ENCODE measurements at places on chromosomes 16 and 17. TPM values are rescaled to one million over a fixed set of nuclear protein-coding genes. Genes with fewer than 3 reads are reported as not detected.
A peak's percentile ranks its signal among the peaks of the same experiment; 100 is the strongest.

DNA sequence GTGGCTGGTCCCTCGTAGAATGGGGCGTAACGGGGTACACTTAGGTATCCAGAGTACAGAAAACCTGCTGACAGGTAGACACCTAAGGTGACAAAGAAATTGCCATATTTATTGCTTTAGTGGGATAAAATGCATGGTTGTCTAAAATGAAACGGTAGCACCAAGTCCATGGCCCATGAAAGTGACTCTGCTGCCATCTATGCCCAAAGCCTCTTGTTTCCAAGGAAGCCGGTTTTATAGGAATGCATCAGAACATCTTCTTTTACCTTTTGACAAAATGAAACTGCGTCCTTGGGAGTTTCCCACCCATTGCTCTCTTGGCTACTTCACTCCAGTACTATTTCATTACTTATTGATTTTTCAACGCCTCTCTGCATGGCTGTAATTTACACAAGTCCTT, 151.3 kb upstream of the ZFHX3 start:
- no peak for DNase-seq

- no peak for DNase-seq
Measured at GRCh38 chr17:36011201-36011600, 6.6 kb downstream of the CCL23 start.

- DNase-seq = no peak
Measured at GRCh38 chr16:67243481-67243880, 3.8 kb downstream of the FHOD1 start.

GRCh38 chr16:52066962-52067361, 480.0 kb downstream of the TOX3 start:
- DNase-seq = no peak

DNA sequence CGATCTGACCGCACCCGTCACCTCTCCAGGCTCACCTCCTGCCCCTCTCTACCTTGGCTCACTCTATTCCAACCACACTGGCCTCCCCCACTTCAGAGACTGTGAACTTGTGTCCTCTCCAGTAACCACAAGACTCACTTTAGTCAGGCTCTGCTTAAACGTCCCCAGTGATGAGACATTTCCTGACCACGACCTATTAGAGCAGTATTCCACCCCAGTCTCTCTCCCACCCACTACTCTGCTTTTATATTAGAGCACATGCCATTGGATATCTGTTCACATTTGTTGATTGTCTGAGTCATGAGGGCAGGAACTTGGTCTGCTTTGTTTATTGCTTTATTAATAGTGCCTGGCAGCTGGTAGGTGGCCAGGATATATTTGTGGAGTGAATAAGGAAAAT, 20.1 kb downstream of the COX11 start:
- DNase-seq = no peak

GRCh38 chr17:72515291-72516065, 394.7 kb downstream of the SOX9 start:
- DNase-seq = no peak

GRCh38 chr17:47703191-47703591, 9.2 kb downstream of the TBKBP1 start:
- no peak for DNase-seq

DNA sequence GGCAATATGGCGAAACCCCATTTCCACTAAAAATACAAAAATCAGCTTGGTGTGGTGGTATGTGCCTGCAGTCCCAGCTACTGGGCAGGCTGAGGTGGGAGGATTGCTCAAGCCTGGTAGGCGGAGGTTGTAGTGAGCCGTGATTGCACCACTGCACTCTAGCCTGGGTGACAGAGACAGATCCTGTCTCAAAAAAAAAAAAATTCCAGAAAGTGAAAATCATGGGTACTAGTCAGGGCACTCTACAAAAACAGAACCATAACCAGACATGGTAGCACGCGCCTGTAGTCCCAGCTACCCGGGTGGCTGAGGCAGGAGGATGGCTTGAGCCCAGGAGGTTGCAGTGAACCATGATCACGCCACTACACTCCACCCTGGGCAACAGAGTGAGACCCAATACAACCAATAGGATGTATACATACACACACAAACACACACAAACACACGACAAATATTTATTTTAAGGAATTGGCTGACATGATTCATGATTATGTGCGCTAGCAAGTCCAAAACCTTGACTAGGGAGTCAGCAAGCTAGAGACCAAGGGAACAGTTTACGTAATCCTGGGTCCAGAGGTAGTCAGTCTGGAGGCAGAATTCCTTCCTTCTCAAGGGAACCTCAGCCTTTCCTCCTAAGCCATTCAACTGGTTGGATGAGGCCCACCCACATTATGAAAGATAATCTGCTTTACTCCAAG, 11.6 kb upstream of the GP1BA start:
- no peak for DNase-seq

DNA sequence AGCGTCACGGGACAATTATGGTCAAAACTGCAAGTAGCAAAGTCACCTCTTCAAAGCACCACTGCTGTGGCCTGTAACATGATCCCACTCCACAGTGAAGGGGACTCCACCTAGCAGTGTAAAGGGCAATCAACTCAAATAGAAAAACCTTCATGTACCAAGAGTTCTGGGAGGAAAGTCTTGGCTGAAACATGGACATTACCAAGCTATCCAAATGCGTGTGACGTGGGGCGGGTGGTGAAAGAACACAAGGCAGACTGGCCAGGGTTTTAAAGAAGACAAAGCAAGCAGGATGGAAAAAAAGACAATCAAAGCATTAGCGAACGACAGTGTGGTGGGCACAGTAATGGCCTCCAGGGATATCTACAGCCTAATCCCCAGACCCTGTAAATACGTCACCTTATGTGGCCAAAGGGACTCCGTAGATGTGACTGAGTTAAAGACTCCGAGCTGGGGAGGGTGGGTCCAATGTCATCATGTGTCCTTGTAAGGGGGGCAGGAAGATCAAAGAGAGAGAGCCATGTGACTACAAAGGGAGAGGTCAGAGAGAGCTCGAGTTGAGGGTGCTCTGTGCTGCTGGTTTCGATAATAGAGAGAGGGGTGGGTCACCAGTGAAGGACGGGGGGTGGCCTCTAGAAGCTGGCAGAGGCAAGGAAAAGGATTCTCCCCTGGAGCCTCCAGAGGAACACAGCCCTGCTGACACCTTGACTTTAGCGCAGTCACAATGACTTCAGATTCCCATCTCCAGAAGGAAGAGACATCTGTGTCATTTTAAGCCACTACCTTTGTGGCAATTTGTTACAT, 6.0 kb downstream of the HSDL1 start:
- peak; percentile 73 for DNase-seq

DNA sequence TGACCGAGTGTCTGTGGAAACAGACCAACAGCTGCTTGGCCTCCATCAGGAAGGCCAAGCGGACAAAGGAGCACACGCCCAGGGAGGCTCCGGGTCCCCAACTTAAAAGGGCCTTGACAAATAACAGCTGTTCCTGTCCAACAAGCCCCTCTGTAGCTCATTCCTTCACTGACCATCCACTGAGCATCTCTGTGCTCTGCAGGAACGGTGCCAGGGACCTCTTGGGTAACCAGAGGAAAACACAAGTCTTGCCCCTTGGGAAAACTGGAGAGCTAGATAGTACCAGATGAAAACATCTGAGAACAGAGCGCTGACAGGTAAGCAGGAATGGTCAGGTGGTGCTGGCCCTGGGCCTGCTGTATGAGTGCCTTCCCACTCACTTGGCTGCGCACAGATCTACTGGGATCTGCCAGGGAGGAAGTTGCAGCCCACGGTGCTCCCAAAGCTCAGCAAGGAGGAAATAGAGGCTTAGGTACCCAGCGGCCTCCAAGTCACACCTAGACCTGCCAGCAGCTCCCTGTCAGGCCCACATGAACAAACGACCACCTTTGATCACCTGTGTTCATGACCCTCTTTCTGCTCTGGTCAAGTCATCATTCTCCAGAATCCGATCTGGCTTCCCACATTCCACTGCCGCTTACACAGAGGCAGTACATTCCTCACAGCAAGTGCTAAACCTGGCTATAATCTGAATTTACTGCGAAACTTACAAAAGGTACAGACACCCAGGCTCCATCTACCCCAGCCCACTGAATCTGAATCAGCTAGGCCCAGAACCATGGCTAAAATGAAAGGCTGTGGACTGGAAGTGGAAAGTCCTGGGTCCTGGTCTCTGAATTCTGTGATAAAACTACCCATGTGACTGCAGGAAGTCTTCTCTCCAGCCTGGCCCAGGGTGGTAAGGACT, 12.5 kb downstream of the DCAKD start:
- no peak for DNase-seq

NUDT7 gene
- 32.7 TPM for total RNA-seq

PVALEF gene
- not detected for total RNA-seq

CALCOCO2 gene
- 21.8 TPM for total RNA-seq

Data from Karpas-422 (cell line).